ENCODE measurements at places on chromosomes 5 and 9. TPM values are rescaled to one million over a fixed set of nuclear protein-coding genes. Genes with fewer than 3 reads are reported as not detected.
A peak's percentile ranks its signal among the peaks of the same experiment; 100 is the strongest.

EFNA5 gene
- 16.0 TPM for total RNA-seq

ENTREP1 gene
- total RNA-seq: 40.4 TPM

DNA sequence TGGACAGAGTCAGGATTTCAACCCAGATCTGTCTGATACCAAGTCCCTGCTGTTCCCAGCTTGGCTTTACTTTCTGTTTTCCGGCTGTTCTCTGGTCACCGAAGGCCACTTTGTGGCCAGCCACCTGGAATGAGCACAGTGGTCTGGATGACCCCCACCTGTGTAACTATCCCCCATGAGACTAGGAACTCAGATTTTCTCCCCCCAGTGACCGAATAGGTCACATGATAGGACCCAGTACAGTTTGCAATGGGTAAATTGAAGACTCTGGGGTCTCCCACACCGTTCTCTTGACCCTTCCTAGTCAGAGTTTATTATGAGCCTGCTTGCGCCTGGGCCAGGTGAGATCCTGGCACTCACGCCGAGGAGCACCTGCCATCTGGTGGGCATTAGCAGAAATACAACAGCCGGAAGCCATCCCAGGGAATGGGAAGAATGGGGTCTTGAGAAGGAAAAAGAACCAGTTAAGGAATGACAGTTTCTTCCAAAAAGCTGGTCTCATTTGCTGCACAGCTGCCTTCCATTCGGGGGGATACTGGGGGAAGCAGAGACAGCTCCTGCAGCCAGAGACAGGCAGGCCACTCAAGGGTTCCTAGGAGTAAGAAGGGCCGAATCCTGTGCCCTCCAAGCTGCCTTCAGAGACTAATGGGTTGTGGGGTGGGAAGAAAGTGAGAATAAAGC lies 7.1 kb downstream of the PHYHD1 start:
- no peaks in the 10 kb centered on the region for H3K36me3 ChIP-seq
- H3K27me3 ChIP-seq: no peaks in the 10 kb centered on the region
- no peak for DNase-seq
- peak overlapping the region; percentile 63 for H3K27ac ChIP-seq

- H3K4me1 ChIP-seq: peaks cover 12% of the 10 kb centered on the region
- H3K27ac ChIP-seq: peak overlapping the region; percentile 82
- H3K36me3 ChIP-seq: no peaks in the 10 kb centered on the region
- no peak for DNase-seq
- no peak overlapping the region for H3K4me3 ChIP-seq
- H3K27me3 ChIP-seq: no peaks in the 10 kb centered on the region
These were observed 9.8 kb downstream of the UIMC1 start for GRCh38 chr5:176996780-176997179.

DNA sequence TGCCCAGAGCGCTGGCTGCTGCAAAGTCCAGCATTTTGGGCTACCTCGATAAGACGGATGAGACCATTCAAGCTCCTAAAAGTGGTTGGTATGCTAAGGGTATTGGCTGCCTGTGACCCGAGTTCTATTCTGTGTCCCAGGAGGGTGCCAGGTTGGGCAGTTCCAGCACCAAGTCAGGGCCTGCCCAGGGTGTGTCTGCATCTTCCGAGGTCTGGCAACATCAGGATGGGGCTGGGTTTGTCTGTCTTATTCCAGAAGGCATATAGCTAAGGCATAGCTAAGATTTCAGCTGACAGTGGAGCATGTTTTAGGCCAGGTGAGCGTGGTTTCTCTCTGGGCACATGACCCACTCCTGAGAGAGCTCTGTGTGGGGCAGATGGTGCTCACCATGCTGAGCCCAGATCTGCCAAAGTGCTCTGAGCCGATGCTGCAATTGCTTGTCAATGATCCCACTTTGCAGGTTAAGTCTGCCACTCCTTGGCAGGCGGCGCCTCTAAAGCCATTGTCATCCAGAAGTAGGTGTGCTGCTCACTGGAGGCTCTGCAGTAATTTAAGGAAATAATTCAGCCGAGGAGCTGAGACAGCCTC lies 7.8 kb downstream of the SLC9A3 start:
- H3K4me1 ChIP-seq: no peaks in the 10 kb centered on the region
- H3K36me3 ChIP-seq: no peaks in the 10 kb centered on the region
- no peak for DNase-seq
- H3K4me3 ChIP-seq: no peak overlapping the region
- H3K27me3 ChIP-seq: no peaks in the 10 kb centered on the region

- H3K4me1 ChIP-seq: no peaks in the 10 kb centered on the region
- no peak overlapping the region for H3K27ac ChIP-seq
- no peak for DNase-seq
- H3K27me3 ChIP-seq: no peaks in the 10 kb centered on the region
- H3K4me3 ChIP-seq: no peak overlapping the region
These were observed 62.3 kb downstream of the THBS4 start for GRCh38 chr5:80097451-80097850.
